ENCODE measurements at places on chromosomes 2 and 18.
A peak's percentile ranks its signal among the peaks of the same experiment; 100 is the strongest.

DNA sequence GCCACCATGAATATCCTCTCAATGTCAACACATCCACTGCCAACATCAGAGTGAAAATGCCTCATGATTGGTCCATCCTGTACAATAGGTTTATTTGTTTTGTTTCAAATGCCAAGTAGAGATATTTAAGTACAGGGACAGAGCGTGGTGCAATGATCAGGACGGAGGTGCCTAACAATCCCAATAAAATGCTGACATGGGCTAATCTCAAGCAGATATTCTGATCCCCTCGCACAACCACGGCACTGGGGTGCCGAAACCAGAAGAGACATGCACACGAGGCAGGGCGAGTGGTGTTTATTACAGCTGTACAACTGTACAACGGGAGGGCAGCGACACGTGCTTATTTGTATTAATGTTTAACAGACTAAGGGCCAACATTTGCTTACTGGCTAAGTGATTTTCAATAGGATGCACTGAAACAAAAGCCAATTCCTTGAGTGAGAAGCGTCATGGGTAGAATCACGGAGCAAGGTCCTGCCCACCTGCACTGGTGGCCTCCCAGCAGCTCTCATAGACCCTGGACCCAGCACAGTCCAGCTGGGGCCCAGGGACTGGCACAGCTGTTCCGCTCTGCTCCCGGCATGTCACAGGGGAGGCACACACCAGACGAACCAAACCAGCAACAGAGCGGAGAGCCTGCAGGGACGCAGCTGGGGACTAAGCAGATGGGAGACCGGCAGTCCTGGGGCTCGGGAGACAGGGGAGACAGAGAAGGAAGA is 101.4 kb downstream of the HDAC4 start:
- DNase-seq: peak; percentile 55

DNA sequence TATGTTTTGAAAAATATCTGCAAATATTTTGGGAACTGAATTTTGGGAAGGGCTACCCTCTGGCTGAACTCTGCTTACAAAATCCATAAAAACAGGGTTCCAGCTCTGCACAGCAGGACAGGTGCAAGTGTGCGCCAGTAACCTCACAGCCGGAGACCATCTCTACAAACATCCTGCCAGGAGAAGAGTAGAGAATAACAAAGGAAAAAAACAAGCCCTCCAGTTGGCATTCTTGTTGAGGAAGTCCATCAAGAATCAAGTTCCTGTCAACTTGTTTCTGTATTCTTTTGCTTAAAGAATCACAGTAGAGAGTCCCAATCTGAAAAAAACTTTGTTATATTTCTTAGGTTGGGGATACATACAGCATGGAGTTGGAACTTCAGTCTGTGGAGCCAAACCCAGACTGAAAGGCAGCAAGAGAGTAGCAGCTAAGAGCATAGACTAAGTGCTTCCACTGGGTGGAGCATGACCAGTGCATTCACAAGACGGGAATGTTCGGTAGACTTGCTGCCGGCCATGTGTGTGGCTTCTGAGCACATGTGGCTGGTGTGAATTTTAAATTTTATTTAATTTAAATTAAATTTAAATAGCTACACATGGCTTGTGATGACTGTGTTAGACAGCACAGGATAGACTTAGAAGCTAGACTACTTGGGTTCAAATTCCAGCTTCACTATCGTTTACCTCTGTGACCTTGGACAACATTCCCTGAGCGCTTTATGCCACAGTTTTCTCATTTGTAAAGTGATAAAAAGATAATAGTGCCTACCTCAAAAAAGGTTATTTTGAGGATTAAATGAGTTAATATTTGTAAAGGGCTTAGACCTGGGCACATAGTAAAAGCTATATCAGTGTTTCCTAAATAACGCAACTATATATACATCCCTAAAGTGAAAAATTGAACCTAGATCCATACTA is 41.9 kb downstream of the SPTBN1 start:
- no peak for DNase-seq

- no peak for DNase-seq
Measured at GRCh38 chr2:212288308-212288707, 250.3 kb downstream of the ERBB4 start.

GRCh38 chr2:195490319-195490718 is 166.7 kb upstream of the SLC39A10 start:
- no peak for DNase-seq

DNA sequence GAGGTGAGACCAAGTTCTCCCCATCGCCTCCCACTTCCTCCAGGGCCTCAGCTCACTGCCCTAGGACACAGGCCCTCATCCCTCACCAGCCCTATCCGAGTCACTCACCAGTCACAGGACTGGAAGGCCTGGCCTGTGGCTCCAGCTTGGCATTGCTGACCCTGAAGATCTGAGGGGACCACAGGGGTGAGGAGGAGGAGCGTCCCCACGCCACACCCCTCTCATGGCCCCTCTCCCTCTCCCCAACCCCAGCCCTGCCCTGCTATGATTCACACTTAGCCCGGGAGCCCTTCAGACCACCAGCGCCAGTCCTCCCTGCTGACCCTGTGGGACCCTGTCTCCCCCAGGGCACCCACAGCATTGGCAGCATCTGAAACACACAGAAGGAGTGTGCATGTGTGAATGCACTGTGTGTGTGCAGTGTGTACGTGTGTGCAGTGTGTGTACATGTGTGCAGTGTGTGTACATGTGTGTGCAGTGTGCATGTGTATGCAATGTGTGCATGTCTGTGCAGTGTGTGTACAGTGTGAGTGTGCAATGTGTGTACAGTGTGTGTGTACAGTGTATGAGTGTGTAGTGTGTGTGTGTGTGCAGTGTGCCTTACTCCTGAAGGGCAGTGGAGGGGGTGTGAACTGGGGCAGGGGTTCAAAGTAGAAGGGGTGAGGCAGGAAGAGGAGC is 29.4 kb upstream of the ANKRD62 start:
- no peak for DNase-seq

DNA sequence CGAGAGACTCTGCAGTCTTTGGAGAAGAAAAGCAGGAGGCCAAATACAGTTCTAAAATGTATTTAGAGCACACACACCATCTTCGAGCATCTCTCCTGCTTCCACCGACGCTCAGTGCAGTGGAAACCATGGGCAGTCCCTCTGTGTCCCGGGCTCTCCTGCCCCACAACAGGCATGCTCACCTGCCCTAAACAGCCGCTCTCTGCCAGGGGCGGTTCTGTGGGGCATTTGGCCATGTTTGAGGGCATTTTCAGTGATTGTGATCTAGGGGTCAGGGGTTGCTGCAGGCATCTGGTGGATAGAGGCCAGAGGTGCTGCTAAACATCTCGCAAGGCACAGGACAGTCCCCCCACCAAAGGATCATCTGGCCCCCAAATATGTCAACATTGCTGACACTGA is 55.8 kb downstream of the EMX1 start:
- no peak for DNase-seq

DNA sequence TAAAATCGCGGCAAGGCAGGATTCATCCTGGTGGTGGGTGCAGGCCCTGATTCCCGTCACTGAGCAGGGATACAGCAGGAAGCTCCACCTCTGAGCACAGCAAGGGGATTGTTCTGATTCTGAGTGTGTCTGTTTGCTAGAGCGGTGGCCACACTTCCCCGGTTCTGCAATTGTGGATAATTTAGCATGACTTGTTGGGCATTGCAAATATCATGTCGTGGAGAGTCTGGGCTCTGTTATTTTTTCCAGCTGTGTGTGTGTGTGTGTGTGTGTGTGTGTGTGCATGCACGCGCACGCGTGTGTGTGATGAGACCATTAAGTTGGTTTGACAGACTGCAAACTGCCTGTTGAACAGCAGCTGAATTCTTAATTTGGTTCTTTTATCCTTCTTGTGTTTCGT is 4.1 kb upstream of the TMEM18 start:
- no peak for DNase-seq

DNA sequence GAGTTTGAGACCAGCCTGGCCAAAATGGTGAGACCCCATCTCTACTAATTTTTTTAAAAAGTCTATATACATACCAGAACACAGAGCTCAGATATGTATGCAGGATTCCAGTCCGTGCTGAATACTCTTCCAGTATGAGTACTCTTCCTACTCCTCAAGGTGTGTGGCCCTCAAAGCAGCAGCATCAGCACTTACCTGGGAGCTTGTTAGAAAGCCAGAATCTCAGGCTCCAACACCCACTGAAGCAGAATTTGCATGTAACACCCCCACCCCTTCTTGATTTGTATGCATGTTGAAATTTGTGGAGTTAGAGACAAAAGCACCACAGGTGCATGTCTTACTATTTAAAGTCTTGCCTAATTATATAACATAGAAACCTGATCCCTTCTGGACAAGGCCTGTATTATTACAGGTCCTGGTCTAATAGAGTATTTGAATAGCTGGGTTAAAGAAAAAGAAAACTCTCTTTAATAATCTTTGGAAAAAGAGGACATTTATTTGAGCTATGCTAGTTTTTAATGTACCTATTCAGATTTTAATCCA is 50.3 kb upstream of the NFE2L2 start:
- DNase-seq: no peak

GRCh38 chr18:27719680-27720079 is 457.2 kb downstream of the CDH2 start:
- no peak for DNase-seq

- DNase-seq: no peak
Measured at GRCh38 chr2:137339051-137339450, 573.7 kb downstream of the THSD7B start.

GRCh38 chr2:47283659-47284058 is 119.3 kb upstream of the MSH2 start:
- DNase-seq: no peak

- peak; percentile 68 for DNase-seq
Measured at GRCh38 chr18:44715245-44715644, 34.6 kb downstream of the SETBP1 start.

GRCh38 chr2:236363711-236364277 is 99.6 kb upstream of the ASB18 start:
- DNase-seq: no peak

DNA sequence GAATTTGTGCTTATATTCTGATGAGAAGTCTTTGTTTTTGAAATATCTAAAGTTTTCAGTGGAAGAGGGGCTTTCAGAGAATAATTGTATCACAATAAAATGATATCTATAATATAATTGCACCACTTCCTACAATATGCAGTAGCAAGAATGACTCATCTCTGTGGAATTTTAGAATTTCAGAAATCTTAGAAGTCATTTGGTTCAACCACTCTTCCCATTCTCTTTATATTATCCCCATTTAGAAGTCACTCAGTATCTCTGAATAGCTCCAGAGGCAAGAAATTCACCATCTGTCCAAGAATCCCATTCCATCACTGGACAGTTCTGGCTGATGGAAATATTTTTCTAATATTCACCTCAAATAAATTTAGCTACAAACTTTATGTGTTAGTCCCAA is 59.3 kb upstream of the CCDC68 start:
- no peak for DNase-seq

GRCh38 chr2:59885541-59885940 is 667.9 kb downstream of the BCL11A start:
- DNase-seq: no peak
